Psoas muscle (tissue), 8 donors: ENCODE measurements at places on chromosomes 7 and 10. TPM values are rescaled to one million over a fixed set of nuclear protein-coding genes. Genes with fewer than 3 reads are reported as not detected.

The RAMP3 gene
- polyA plus RNA-seq: 18.0 TPM

The PPP1R3C gene
- 59.1 TPM for polyA plus RNA-seq

The SLC39A12 gene
- not detected for polyA plus RNA-seq

The SEM1 gene
- 107 TPM for polyA plus RNA-seq

The HELLS gene
- 0.06 TPM for polyA plus RNA-seq

The NPSR1 gene
- polyA plus RNA-seq: not detected

The IKZF1 gene
- polyA plus RNA-seq: 0.26 TPM
